Type B pancreatic cell (in vitro differentiated cells): ENCODE measurements at places on chromosomes 2 and 18.

DNA sequence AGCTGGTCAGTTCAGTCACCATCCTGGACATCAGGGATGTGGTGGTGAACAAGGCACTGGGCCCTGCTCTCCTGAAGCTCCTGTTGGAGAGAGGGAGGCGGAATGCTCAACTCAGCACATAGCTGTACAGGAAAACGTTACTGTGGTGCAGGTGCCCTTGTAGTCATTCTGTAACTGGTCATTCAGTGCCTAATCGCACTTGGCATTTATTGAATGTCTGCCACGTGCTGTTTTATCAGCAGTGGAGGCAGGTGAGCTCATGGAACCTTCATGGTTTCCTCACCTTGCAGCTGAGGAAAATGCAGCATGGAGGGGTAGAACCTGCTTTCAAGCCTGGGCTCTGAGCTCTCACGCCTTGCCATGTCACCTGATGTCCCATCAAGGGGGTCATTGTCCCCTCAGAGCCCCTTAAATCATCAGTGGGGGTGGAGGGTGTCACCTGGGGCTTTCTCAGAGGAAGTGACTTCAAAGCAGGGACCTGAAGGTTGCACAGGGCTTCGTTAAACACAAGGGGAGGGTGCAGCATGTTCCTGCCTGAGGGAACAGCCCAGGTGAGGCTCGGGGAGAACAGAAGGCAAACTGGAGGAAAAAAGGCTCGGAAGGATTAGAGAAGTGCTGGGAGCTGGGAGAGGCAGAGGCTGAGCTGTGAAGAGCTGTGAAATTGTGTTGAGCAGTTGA, 56.0 kb upstream of the RPL31 start:
- no peak for DNase-seq

DNA sequence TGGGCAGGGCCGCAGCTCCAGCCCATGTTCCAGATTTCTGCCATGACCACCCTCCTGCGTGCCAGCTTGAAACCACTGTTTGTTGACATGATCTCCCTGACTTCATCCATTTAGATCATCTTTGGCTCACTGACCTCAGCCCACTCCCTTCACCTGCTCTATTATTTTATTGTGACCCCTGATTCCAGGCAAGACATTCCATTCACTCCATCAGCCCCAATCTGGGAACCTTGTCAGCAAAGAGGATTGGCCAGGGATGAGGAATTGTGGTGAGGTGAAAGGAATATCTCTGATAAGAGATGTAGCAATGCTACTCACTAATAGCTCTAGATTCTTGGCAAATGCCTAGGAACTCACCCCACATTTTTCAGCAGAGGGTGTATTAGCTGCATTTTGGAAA, 174.2 kb downstream of the TMEM247 start:
- DNase-seq, result no peak

DNA sequence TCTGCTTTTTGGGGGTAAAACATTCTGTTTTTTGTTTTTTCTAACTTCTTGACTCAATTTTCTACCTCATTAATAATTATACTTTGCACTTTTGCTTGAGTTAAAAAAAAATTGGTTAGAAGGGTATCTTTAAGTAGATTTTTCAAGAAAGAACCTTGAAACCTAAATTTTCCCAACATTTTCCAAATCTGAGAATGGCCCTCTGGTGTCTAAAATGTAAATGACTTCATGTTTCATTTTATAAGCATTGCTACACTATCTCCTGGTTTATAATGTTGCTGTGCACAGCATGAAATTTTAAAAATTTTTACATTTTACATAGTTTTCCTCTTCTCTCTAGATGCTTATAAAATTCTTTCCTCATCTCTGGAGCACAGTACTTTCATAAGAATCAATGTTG, 14.2 kb downstream of the EIF2AK2 start:
- DNase-seq, result no peak

DNA sequence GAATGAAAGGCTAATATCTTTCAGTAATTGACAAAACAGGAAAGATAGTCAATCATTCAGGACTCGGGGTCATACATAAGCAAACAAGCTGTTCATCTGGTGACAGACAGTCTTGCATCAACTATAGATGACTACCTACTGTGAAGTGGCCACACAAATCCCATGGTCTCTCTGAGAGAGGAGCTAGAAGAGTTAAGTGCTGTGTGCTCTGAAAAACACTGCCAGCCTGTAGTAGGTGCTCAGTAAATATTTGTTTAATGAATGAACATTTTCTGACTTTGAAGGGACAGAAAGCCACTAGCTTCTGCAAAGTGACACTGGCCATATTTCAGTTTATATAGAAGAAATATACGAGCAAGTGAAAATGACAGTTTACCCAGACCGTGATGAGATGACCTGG, 184.0 kb upstream of the CHAC2 start:
- DNase-seq, result no peak

DNA sequence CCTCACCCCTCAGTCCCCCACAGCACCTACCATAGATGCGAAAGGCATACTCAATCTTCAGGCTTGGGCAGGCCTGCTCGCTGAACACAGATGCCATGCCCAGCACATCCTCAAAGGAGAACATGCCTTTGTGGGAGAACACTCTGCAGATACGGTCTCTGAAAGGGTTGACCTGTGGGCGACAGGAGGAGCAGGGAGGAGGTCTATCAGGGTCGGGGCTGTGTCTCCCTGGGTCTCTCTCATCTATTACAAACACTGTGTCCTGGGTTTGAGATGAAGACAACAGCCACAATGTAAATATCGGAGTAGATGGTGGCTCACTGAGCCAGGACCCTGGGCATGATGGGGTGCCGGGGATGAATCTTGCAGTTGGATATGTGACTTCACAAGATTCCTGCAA, 46.0 kb downstream of the CIB4 start:
- peak; percentile 40 for DNase-seq

DNA sequence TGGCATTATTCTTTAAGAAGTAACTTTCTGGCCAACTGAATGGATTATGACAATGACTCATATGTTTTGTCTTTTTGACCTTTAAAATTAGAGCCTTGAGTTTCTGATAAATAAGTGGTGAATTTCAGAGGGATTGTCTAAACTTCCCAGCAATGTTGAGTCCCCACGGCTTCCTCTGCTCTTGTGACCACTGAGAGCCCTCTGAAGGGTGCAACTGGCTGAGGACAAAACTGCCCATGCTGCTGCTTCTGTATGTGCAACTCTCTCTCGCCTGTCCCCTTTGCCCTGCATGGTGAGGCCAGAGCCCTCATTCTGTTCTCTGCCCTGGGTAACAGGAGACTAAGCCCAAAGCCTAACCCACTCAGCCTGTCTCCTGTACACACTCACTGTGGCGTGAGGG, 52.7 kb upstream of the SLC14A1 start:
- no peak for DNase-seq

- no peak for DNase-seq
Measured at GRCh38 chr2:17355608-17356329, 162.5 kb downstream of the RAD51AP2 start.

DNA sequence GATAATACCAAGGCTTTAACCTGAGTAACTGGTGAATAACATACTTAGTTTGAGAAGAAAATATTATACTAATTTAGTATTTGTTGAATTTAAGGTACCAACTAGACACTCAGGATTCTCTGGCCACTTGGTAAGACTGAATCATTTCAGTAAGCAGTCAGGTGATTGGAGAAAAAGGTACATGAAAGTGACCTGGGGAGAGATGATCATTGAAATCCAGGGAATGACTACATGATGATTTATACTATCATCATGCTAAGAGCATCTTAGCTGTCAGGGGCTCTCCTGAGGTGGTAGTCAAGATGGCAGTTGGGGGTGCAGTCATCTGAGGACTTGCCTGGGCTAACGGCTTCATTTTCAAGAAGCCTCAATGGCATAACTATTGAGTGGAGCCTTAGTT, 571.2 kb upstream of the ACVR2A start:
- no peak for DNase-seq

GRCh38 chr18:42298759-42299675, 344.0 kb downstream of the PIK3C3 start:
- DNase-seq, result peak; percentile 75

DNA sequence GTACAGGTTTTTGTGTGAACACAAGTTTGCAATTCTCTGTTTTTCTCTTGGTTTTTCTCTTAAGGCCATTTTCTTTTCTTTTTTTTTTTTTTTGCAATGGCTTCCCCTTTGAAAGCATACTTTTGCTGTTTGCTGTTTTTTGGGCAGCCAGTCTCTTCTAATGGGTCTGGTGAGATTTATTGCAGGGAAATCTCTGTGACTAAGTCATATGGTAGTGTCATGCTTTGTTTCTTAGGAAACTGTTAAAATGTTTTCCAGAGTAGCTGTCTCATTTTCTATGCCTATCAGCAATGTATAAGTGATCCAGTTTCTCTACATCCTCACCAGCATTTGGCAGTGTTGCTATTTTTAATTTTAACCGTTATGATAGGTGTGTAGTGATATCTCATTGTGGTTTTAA, 27.9 kb upstream of the CDCA7 start:
- no peak for DNase-seq

GRCh38 chr2:174605687-174606086, 8.1 kb upstream of the WIPF1 start:
- DNase-seq, result no peak

DNA sequence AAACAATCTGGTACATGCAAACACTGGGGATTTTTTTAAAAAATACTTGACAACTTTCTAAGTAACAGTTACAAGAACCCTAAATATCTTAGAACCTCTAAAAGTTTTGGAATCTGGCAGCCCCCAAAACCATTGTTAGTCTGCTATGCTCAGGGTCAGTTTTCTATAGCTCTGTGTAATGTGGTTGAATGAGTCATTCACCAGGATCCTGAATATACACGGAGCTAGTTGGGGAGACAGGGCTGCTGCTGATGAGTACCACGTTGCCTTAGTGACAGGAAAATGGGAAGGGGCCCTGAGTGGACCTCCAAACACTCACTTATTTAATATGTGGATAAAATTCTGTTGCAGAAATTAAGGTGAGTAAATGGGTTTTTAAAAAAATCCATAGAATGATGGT, 36.9 kb upstream of the TANC1 start:
- DNase-seq, result no peak

DNA sequence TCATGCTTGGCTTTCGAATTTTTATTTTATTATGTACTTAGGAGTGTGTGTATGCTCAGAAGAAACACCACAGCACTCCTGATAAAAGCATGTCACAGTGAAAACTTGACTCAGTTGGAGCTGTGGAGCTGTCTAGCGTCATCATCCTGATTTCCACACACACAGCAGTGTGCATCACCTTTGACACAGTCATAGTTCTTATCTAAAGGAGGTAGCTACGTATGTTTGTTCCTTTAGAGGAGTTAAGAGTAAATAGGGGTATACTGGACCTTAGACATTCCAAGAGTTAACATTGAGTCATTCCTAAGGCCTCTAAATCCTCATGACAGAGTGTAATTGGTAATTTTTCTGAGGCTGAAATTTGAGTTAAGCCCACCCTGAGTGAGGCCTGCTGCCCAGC, 96.9 kb downstream of the PHLPP1 start:
- no peak for DNase-seq

DNA sequence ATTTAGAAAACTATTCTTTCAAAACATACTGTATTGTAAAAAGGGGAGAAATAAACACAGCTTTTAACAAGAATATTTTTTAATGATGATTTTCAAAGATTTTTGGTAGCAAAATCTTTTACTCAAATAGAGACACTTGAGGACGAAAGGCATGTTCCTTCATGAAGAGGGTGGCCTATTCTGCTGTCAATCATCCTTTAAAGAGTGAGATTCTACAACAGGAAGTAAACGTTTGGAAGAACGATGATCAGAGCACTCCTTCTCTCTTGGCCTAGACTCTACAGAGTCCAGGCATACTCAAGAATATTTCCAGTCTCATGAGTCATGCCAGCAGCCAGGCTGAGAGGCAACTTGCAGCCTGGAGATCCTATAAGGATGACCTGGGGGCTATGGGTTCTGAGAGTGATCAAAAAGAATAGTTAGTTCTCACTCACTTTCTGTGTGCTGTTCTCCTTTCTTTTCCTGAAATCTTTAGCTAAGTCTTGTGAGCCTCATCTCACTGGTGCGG, 62.4 kb upstream of the TCF4 start:
- DNase-seq, result no peak

GRCh38 chr2:9832586-9832985, 10.7 kb upstream of the TAF1B start:
- DNase-seq, result no peak

DNA sequence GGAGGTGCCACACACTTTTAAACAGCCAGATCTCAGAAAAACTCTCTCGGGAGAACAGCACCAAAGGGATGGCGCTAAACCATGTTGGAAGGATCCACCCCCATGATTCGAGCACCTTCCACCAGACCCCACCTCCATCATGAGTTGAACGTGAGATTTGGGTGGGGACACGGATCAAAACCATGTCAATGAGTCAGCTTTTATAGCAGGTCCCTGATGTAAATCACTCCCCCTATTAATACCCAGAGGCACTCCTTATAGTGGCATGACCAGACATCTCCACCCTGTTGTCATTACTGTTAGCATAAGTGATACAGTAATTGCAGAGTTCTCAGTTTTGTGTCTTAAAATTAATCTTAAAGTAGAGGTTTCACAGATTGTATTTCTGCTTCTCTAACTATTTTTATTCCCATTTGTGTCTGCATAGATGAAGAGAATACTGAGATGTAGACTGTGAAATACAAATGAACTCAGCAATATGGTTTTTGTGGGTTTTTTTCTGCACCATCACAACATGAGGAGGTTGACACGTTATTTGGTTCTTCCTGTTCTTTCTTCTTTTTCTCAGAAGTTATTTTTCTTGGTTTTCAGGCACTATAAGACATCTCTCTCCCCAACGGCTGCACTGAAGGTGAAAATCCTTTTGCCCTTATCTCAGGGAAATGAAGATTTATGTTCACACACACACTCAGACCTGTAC, 218.2 kb downstream of the ARL4C start:
- no peak for DNase-seq

- no peak for DNase-seq
Measured at GRCh38 chr18:62852851-62853250, 137.5 kb downstream of the PHLPP1 start.

- DNase-seq, result no peak
Measured at GRCh38 chr2:55364189-55365055, 55.2 kb downstream of the CCDC88A start.

DNA sequence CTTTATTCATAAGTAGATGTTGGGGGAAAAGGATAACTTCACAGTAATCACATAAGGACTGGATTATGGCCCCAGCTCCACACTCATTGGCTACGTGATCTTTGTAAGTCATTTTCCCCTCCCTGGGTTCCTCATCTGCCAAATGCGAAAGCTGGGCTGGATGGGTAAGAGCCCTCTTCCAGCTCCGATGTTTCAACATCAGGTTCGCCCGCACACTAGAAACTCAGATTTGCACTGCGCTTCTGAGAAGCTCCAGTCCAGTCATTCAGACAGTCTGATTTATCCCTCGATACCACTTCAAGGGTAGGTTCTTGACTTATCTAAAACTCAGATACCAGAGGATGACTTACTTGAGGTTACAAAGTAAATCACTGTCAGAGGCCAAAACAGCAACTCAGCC, 31.0 kb upstream of the RMDN2 start:
- no peak for DNase-seq

DNA sequence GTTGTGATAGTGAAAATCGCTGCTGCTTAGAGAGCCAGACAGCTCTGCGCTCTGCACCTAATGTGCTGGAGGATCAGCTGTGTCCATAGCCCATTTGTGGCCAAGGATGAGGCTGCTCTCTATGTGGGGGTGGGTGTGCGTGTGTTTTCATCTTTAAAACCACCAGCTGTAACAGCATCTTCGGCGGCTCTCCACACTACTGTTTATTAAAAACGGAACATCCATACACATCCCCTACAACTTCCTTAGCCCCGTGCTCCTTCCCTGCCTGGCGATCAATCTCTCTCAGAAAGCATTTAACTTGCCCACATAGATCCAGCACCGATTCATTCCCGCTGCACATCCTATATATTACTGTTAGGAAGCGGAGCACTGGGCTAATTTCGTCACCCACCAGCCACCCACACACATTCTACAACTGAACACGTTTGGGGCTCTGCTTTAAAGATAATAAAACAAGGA, 1.6 kb downstream of the CELF4 start:
- DNase-seq, result no peak
